Islet precursor cell (in vitro differentiated cells): ENCODE measurements at places on chromosomes 4 and X.
A peak's percentile ranks its signal among the peaks of the same experiment; 100 is the strongest.

DNA sequence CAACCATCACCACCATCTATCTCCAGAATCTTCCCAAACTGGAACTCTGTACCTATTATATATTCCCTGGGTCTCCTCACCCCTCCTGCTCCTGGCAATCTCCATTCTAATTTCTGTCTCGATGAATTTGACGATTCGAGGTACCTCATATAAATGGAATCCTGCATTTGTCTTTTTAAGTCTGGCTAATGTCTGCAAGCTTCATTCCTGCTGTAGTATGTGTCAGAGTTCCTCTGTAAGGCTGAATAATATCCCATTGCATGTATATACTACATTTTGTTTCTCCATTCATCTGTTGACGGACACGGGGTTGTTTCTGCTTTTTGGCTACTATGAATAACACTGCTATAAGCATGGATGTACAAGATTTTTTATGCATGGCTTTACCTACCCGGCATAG, 19.5 kb downstream of the PRKG2 start:
- DNase-seq = no peak

DNA sequence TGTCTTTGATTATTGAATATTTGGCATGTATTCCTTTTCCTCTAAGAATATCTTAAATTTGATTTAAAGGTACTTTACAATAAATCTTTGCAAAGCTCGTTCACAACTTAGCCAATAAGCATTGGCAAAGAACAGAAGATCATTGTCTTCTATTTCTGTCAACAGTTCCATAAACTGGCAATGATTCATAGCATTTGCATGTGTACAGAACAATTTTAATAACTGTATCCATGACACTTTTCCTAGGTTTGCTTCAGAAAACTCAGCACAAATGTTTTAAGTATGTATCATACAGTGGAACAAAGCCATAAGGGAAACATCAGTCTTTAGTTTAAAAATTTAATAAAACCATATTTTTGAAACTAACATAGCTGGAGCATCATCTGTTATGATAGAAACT, 462.7 kb upstream of the RPS6KA3 start:
- DNase-seq = no peak

DNA sequence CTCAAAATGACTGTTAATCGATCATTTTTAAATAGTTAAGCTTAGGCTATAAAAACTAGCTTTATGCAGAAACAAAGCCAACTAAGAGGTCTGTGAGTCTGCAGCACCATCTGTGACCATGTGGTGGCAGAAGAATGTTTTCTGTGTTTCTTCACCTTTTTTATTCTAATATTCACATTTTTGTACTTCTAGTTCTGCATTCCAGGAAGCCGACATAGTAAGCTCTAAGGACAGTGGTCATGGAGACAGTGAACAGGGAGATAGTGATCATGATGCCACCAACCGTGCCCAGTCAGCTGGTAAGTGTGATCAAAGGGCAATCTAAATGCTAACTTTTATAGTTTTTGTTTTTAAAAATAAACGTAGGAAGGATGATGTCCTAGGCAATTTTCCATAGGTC, 5.6 kb downstream of the PCDH10 start:
- DNase-seq = peak; percentile 49

DNA sequence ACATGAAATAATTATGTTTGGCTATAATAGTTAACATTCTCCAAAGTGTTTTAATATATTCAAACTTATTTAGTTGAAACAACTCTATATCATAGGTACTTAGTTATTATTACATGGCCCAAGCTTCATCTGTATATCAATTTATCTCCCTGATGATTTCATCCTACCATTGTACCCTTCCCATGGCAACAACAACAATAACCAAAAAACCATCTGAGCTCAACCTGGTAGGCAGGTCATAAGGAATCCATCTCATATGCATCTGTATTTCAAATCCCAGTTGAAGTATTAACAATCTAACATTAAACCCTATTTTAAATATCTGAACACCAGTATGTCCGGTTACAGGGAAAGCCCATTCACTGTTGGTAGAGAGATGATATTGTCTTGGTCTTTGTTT, 33.1 kb upstream of the SLC7A11 start:
- no peak for DNase-seq

DNA sequence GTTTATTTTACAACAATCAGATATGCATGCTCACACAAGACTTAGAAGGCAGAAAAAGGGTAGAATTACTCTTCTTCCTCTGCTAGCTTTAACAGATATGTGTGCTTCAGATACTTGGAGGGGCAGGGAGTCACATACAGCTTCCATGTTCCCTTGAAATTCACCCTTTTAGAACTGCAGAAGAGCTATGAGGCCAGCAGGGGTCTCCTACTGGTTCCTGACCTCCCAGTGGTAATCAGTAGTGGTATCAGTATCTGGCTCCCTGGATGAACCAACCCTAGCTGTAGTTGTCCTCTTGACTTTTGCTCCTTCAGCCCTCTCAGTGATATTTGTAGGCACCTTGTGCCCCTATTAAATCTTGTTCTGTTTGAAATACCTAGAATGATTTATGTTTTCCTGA, 81.5 kb downstream of the RCHY1 start:
- DNase-seq = peak; percentile 69

- DNase-seq = no peak
These were observed 27.3 kb downstream of the WDR1 start for GRCh38 chr4:10089346-10089745.

DNA sequence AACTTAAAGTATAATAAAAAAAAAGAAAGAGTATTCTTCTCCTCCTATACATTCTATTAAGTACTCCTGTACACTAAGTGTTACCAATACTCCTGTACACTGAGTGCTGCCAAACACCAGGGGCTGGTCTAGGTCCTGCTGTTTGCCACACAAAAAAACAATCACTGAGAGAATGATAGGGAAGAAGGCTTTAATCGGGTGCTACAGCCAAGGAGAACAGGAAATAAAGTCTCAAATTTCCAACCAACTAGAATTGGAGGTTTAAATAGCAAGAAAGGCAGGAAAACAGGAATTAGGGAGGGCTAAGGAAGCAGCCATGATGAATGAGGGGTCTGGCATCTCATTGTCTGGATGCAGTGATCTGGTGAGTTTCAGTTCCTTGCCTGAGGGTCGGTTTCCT, 239.8 kb downstream of the ZNF674 start:
- DNase-seq = no peak

DNA sequence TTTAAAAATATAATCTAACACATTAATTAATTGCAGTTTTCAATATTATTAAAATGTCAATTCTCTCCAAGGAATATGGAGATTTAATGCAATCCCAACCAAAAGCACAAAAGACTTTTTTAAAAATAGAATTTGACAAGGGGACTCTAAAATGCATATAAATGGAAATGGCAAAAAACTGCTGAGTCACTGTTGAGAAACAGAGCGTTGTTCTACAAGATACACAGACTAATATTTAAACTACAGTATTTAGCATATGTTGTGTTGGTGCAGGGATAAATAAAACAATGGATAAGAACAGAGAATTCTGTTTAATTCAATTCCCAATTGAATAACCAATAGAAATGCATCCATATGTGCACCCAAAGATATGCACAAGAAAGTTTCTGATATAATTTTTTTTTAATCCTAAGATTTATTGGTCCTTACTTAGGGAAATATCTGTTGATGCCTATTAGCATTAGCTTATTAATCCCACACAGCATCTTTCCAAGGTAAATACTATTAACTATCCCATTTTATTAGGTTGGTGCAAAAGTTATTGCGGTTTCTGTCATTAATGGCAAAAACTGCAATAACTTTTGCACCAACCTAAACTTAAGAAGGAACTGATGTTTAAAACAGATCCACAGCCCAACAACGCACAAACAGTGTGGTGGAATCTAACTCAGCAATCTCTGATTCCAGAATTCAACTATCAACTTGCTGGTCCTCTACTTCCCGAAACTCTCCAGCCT, 86.8 kb upstream of the VEGFC start:
- DNase-seq = no peak

GRCh38 chr4:166067915-166068314, 194.9 kb downstream of the TLL1 start:
- no peak for DNase-seq

DNA sequence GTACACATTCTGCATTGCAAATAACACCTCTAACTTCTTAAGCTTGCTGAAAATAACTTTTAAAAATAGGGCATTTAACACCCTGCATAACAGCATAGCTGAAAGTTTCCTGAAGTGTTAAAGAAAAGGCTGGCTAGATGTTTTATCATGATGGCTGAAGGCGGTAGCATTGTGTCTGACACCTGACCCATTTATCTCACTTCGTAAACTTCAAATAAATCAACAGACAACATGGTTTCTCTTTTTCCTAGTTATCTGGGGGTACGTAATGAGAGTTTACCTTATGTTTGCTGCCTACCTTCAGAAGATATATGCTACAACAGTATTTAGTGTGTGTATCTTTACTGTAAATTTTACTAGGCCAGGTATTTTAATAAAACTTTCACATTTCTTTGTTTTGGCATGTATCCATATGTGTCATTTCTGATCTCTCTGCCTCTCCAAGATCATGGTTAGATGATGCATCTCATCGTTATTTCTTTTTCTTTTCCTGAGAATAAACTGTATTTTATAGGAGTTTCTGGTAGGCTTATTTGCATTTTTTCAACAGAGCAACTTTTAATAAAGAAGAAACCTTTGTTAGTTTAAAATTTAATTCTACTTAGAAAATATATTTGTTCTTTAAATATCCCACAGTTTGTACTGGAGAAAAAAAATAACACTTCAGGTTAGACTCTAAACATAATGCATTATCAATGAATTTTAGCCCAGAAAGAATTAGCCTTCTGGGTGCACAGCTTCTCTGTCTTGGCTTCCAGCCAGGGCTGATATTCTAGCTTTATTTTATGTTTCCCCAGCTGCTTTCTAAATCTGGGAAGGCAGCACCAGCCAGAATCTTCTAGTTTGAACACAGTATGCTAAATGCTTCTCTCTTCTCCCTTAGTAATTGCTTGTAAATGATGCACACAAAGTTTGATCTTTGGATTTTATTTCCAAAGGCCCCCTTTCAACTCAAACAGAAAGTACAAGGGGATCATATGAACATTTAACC, 2.9 kb downstream of the NDST4 start:
- DNase-seq = no peak

DNA sequence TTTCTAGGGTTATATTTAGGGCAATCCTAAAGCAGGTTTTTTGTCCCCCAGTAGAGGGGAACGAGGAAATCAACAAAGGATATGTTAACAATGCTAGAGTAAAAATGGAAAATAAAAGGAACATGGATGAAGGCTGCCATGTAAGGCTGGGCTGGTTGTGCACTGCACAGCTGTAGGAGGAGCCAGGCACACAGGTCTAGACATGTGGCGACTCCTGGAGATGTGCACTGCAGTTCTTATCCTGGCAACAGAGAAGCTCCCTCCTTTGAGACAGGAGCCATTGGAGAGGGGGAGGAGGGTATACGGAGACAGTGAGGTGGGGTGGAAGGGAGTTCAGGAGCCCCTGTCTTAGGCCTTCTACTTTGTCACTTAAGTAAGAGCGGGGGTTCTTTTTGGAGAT, 65.9 kb downstream of the NAT8L start:
- no peak for DNase-seq

GRCh38 chrX:150602743-150603142, 34.3 kb downstream of the MTM1 start:
- no peak for DNase-seq

DNA sequence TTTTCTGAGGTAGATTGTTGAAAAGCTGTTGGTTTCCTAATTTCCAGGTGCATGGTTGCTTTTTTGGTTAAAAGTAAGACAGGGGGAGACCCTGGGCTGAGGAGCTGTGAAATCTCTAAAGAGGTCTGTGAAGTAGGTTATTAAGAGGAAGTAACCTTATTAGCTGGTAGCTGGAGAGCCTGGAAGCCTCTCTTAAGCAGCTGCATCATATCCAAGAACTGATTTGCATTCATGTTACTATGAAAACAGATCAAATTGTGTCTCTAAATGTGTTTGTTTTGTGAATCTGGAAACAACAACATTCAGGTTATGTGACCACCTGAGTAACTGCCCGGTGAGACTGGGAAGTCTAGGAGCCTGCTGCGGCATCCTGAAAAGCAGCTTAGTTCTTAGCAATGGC, 54.1 kb downstream of the ARHGAP10 start:
- DNase-seq = no peak

DNA sequence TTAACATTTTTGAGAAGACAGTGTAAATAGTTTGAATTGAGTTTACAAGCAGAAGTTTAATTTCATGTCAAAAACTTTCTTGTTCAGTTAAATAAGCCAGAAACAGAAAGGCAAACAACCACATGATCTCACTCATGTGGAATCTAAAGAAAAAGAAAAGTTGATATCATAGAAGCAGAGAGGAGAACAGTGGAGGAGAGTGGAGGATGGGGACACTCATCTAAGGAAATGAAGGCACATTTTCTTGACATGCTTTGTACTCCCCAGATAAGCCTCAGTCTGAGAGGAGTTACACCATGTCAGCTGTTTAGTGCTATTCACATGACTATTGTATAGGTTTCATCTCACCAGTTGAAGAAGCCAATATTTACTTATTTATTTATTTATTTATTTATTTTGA, 13.5 kb downstream of the SNCA start:
- no peak for DNase-seq

DNA sequence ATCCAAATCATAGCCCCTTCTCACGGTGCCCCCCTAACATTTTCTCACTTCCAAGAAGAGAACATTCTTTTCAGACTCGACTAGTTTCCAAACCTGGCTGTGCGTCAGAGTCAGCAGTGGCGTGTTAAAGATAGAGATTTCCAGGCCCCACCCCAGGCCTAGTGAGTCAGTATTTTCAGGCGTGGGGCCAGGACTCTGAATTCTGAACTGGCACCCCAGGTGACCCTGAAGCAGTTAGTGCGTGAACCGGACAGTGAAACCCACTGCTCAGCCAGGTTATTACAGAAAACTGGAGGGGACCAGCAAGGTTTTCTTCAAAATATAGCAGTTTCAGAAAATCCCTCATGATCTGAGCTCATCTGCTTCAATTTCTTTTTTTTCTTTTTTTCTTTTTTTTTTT, 35.0 kb upstream of the BCOR start:
- DNase-seq = no peak

GRCh38 chr4:7332216-7333023, 102.3 kb downstream of the PSAPL1 start:
- DNase-seq = no peak

GRCh38 chrX:116961872-116962582, 499.3 kb upstream of the CT83 start:
- DNase-seq = peak; percentile 54

DNA sequence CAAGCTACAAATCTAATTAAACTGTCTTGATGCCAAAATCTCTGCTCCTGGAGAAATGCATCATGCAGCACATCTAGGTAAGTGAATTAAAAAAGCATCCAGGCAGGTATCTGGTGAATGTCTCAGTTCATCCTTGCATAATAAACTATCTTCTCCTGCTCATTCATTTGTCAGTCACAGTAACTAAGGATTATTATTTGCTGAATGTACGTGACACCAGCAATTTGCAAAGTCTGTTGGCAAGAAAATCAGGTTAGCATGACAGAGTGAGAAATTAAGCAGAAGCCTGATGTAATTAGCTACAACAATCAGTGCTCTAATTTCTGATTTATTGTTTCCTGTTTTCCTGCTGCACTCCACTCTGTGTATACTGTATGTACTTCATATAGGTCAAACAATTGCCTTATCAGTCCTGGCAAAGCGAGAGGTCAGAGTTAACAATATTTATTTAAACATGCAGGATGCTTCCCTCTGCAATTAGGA, 213.6 kb downstream of the FBXO8 start:
- DNase-seq = no peak
